ENCODE measurements at places on chromosomes 2 and 18. TPM values are rescaled to one million over a fixed set of nuclear protein-coding genes. Genes with fewer than 3 reads are reported as not detected.

Gene SLC14A1
- total RNA-seq = not detected

Gene APCDD1
- not detected for total RNA-seq

DNA sequence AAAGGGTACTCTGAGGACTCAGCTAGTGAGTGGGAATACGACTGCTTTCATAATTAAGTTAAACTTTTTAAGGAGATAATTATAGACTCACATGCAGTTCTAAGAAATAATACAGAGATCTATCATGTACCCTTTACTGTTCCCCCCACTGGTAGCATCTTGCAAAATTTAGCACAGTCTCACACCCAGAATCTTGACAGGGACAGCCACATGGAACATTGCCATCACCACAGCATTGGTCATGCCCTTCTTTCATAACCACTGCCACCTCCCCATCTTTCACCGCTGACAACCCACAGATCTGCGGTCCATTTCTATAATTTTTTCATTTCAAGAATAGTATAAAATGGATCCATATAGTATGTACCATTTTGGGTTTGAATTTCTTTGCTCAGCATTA is 37.8 kb downstream of the ARHGEF4 start:
- no peak for DNase-seq

DNA sequence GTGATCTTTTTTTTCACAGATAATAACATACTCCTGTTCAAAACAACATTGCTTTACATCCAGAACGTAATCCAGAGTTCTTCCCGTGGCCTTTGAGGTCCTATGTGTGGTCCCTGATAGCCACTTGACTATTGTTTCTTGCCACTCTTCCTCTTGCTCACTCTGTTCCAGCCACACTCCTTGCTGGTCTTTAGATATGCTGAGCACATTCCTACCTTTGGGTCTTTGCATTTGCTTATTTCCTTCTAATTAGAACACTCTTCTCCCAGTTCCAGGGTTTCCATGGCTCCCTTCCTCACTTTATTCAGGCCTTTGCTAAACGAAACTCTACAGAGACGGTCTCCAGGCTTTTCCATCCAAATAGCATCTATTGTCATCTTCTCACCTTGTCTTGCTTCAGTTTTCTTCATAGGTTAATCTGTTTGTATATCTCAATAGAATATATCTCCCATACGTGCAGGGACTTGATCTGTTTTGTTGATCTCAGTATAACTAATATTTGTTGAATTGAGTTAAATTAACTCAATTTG is 59.9 kb downstream of the ACSL3 start:
- DNase-seq = no peak

DNA sequence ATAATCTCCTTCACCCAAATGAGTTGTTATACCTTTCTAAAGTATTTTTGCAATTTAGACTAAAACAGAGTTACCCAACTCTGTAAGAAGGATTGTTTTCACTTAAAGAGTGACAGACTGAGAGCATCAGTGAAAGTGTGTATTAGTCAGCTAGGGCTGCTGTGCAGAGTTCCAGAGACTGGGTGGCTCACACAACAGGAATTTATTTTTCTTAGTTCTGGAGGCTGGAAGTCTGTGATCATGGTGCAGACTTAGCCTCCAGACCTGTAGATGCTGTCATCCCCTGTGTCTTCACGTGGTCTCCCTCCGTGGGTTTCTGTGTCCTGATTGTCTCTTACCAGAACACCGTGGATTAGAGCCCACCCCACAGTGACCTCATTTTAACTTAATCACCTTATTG is 40.0 kb downstream of the BCL2L11 start:
- DNase-seq = no peak

GRCh38 chr18:47284721-47285395 is 33.4 kb upstream of the SKOR2 start:
- DNase-seq = no peak

Gene ACOXL
- total RNA-seq = 0.81 TPM

- DNase-seq = no peak
Measured at GRCh38 chr2:221486106-221486505, 86.0 kb downstream of the EPHA4 start.
